ENCODE measurements at places on chromosomes 3 and 15.

GRCh38 chr3:37652851-37653250 lies 208.8 kb upstream of the CTDSPL start:
- DNase-seq = no peak

GRCh38 chr3:15610082-15610759 lies 8.7 kb downstream of the BTD start:
- DNase-seq = no peak

DNA sequence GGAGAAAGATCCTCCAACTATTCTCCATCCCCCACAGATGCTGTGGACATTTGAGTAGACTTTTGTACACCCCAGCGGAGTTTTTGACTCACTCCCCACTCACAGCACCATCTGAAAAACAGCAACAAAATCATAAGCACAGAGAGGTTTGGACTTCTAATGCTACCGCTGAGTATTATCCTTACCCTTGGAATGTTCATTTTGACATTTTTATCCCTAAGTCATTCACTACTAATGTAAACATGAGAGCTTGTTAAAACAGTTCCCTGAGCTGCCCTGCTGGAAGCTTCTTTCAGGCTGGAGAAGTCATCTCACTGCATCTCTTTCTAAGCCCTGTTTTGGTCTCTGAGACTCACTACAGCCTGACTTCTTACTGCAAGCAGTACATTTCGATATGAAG lies 1045.9 kb downstream of the MCTP2 start:
- no peak for DNase-seq

- peak; percentile 97 for DNase-seq
Observed at GRCh38 chr3:119769394-119770149, 12.3 kb upstream of the NR1I2 start.

DNA sequence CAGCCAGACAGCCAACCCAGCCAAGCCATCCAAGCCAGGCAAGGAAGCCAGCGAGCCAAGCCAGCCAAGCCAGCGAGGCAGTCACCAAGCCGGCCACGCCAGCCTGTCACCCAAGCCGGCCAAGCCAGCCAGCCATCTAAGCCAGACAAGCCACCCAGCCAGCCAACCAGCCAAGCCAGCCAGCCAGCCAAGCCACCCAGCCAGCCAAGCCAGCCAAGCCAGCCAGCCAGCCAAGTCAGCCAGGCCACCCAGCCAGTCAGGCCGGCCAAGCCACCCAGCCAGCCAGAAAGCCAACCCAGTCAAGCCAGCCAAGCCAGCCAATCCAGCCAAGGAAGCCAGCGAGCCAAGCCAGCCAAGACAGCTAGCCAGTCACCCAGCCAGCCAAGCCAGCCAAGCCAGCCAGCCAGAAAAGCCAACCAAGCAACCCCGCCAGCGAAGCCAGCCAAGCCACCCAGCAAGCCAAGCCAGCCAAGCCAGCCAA lies 201.2 kb downstream of the GOLGA6L6 start:
- DNase-seq = no peak

Measured in dermis blood vessel endothelial cell (primary cell).